ENCODE measurements at places on chromosomes 6 and 20.

- no peak for DNase-seq
Measured at GRCh38 chr6:20791074-20791473, 256.8 kb downstream of the CDKAL1 start.

- DNase-seq: no peak
Measured at GRCh38 chr6:1215884-1216487, 95.9 kb upstream of the FOXQ1 start.

- DNase-seq: no peak
Measured at GRCh38 chr6:46704562-46704961, 16.9 kb downstream of the TDRD6 start.

- no peak for DNase-seq
Measured at GRCh38 chr6:109660526-109661320, 30.3 kb downstream of the AK9 start.

DNA sequence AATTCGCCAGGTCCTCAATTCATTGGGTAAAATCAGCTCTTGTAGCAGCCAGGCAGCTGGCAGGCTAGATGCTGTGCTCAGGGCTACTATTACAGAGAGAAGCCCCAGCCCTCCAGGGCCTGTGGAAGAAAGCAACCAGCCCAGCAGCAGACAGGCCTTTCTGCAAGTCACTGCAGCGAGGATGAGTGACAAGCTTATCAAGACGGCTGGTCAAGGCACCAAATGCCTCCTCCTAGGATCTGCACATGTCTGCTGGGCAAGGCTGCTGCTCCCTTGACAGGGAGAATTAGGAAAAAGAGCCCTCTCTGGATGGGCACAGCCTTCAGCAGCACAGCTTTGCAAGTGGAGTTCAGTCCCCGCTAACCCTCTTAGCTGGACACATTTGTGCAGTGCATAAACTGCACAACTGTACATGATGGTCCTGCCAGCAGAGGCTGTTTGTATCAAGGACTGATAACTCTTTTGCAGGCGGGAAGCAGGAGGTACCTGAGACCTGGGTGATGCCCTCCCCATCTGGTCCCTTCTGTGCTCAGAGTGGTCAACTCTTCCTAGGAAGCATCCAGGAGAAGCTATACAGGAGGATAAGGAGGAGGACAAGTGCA lies 89.9 kb downstream of the CDC5L start:
- DNase-seq: no peak

DNA sequence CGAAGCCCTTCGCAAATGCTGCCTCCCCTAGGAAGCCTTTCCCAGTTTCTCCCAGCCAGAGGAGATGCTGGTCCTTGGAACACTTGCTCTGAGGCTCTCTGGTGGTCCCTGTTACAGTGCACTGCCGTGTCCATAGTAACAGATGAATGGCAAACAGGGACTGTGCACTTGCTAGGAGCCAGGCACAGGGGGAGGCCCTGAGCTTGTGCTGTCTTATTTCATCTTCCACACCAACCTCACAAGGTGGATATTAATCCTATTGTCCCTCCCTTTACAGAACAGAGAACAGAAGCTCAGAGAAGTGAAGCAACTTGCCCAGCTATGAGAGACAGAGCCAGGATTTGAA lies 19.0 kb downstream of the SRC start:
- DNase-seq: no peak

GRCh38 chr6:31952890-31953289 lies 5.9 kb downstream of the NELFE start:
- no peak for DNase-seq

Measured in coronary artery (tissue), 2 donors.